ENCODE measurements at places on chromosomes 5 and 9.
A peak's percentile ranks its signal among the peaks of the same experiment; 100 is the strongest.

DNA sequence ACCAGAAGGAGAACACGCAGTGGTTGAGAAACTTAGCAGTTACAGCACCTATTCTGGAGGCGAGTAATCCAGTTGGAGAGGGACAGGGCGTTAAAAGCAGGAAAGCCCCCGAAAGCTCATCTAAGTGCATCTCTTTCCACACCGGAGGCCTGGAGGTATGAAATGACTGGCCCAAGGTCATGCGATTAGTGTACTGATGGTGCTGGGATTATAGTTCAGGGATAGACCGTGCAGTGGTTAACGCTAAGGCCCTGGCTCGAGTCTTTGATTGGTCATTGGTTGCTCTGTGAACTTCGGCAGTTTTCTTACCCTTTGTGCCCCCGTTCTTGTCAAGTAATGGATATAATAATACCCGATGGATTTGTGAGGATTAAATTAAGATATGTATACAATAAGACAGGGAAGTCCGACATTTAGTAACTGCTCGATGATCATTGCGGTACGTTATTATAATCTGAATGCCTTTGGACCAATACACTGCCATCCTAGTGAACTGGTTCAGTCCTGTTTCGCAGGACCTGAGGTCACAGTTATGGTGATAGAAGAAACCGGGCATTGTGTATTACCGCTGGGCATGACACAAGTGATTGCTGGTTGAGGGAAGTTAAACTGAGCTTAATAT lies 960 bp downstream of the CANX start:
- DNase-seq: no peak

- no peak for DNase-seq
These were observed 325.0 kb downstream of the AGTPBP1 start for GRCh38 chr9:85416715-85417114.

GRCh38 chr5:57858905-57859304 lies 376.3 kb upstream of the ACTBL2 start:
- DNase-seq: no peak

DNA sequence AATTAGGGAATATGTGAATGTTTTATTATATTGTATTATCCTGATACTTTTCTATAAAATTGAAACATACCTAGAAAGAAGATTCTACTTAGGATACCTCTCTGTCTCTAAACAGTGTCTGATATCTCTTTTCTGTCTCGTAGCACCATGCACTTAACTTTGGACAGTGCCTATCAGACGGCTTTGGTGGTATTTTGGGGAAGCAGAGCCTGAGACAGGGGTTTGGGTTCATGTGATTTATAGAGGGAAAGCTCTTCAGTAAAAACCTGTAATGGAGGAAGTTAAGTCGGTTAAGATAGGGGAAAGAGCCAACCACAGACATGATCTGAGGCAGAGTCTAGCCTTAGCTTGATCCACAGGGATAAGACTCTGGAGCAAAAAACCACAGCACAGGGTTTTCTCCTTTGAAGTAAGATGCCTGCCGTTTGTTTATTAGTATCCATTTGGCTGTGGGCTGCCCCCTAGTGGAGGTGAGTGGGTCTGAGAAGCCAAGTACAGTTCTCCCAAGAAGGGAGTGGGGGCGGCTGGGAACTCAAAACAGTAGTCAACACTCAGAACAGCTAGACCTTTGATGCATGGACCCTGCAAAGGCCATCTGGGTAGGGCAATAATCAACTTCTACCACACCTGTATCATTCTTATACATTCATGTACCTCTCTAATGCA lies 141.2 kb upstream of the ASTN2 start:
- no peak for DNase-seq

DNA sequence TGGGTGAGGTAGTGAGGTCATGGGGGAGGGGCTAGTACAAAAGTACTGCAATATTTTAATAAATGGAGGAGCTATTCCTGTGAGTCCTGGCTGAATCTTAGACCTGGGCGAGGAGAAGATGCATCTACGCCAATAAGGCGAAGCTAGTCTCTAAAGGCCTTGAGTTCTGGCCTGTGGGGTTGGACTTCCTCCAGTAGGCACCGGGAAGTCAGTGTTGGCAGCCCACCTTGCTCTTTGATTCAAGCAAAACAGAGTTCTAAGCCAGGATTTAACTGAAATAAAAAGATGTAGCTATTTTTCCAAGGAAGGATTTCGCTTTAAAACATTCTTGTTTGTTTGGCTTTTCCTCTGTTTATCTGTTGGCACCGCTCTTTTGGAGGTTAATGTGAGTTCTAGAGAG lies 244.6 kb downstream of the KIF4B start:
- DNase-seq: no peak

DNA sequence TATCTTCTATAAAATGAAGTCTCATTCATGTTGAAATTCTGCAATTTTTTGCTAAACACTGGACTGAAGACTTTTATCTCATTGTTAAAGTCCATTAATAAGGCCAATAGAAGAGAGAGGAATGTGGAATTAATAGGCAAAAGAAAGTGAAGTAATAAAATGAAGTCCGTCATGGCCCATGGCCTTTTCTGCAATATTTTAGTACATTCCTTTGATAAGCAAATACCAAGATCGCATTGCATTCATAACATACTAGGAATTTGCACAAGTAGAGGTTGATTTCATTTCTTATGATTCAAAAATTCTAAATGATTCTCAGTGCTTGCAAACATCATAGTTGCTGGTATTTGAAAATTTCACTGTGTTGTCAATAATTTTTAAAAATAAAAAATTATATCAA lies 664.0 kb downstream of the NR2F1-AS1 start:
- DNase-seq: no peak

- DNase-seq: no peak
These were observed 1126.4 kb upstream of the SEMA6A start for GRCh38 chr5:117701062-117701461.

DNA sequence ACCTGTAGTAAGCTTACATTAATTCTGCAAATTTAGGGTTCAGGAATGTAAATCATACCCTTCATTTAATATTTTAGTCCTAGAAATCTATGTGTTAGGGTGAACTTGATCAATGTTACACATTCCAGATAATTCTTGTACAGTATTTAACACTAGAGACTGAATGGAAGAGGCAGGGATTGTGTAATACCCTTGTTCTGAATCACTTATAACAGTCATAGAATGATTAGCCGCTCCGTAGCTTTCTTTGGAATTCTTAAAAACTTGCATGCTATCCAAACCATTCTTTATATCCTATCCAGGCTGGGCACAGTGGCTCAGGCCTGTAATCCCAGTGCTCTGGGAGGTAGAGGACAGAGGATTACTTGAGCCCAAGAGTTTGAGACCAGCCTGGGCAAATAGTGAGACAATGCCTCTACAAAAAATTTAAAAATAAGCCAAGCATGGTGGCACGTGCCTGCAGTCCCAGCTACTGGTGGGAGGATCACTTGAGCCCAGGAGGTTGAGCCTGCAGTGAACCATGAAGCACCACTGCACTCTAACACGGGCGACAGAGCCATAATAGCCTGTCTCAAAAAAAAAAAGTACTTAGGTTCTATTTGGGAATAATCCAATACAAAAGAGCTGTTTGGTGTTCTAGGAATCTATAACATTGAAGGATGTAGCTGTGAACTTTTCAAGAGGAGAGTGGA lies 8.3 kb downstream of the ZNF483 start:
- DNase-seq: no peak

- DNase-seq: peak; percentile 37
These were observed 9.1 kb downstream of the EGFL7 start for GRCh38 chr9:136671646-136672430.

DNA sequence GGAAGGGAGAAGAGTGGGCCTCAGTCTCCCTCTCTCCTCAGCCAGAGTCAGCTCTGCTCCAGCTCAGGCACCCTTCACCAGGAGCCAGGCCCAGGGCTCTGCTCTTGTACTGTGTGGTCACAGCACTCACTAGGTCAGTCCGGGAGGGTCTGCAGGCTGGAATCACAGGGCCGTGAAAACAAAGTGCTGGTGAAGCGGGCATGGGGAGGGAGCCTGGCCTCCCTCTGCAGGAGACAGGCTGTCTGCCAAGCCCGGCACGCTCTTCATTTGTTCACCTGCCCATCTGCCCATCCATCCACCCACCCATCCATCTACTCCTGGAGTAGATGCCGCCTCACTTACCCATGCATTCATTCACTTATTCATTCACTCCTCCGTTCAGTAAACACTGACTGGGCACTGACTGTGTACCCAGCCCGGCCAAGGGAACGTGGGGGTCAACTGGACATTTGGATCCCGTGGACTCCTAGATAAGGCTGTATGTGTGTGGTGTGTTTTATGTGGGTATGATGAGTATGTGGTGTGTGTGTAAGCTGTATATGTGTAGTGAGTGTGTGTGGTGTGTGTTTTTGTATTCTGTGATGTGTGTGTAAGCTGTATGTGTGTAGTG lies 3.6 kb downstream of the SPAAR start:
- DNase-seq: no peak

DNA sequence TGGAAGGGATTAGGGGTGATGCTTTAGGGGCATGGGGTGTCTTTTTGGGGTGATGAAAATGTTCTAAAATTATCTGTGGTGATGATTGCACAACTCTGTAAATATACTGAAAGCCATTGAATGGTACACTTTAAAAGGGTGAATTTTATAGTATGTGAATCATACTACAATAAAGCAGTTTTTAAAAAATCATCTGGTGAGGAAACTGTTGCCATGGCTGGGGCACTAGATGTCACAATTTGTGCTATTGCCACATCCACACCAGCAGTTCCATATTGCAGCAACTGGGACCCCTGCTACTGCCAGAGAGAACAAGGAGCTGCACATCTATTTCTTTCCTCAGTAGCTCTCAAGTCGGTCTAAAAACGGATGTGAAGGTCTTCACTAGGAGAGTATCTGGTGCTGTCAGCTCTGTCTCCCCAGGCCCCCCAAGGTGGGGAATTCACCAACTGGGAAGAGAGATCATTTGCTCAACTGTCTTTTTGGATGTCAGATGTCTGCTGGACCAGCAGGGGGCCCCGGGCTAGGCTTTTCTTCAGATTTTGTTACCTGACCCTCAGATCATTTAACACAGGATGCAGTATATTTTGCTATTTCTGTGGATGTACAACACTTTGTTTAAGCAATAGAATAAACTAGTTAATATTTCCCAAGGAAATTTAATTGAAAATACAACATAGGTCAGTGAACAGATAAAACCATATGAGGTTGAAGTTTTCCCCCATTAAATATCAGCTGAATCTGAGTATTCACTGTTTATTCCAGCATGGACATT lies 13.2 kb downstream of the CMYA5 start:
- no peak for DNase-seq

GRCh38 chr9:5876711-5877110 lies 14.0 kb upstream of the MLANA start:
- DNase-seq: no peak

DNA sequence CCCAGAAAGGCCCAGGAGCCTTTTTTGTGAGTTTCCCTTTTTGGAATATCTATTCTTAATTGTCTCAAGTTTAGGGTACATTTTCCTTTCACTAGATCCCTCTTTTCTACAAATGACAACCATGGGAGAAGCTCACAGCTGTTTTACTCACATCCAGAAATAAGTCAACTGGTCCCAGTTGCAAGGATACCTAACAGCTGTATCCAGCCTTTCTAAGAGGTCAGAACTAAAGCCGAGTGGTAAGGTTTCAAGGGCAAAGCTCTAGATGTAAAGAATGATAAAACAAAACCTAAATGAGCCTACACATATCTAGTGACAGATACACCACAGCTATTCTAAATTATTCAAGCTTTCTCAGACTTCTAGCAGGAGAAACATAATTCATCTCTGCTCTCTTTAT lies 4.4 kb downstream of the FGF10 start:
- no peak for DNase-seq

DNA sequence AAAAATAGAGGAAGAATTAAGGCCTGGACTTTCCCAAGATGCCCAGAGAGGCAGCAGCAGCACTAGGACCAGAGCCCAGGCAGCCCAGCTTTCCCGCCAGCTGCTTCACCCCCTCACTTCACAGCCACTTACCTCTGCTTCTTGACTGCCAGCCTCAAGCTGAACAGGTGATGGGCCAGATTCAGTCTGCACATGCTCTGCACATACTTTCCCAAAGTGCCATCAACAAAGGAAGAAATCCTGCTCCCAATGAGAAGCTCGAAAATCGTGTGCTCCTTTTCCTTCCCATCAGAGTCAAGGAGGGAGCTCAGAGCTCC lies 4.1 kb upstream of the SLC25A48 start:
- DNase-seq: no peak

GRCh38 chr5:67549296-67549618 lies 352.7 kb upstream of the CD180 start:
- no peak for DNase-seq

DNA sequence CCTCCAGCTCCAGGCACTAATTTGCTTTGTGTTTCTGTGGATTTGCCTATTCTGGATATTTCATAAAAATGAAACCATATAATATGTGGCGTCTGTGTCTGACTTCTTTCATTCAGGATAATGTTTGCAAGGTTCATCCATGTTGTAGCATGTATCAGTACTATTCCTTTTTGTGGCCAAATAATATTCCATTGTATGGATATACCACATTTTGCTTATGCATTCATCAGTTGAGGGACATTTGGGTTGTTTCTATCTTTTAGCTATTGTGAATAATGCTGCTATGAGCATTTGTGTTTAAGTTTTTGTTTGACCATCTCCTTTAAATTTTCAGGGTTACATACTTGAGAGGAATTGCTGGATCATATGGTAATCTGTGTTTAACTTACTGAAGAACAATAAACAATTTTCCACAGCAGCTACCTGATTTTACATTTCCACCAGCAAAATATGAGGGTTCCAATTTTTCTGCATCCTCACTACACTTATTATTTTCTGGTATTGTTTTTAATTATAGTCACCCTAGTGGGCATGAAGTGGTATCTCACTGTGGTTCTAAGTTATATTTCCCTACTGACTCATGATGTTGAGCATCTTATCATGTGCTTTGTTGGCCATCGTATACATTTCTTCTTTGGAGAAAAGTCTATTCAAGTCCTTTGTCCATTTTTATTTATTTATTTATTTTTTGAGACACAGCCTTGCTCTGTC lies 63.9 kb downstream of the GCNT4 start:
- no peak for DNase-seq

GRCh38 chr5:96868603-96869371 lies 7.5 kb upstream of the ERAP2 start:
- DNase-seq: no peak

GRCh38 chr9:37383876-37384746 lies 38.4 kb upstream of the GRHPR start:
- DNase-seq: no peak

GRCh38 chr5:90131383-90132133 lies 278.0 kb downstream of the CETN3 start:
- DNase-seq: no peak

GRCh38 chr5:98568336-98568735 lies 205.1 kb upstream of the RGMB start:
- no peak for DNase-seq

All from T-helper 9 cell (primary cell).